Posterior cingulate gyrus (tissue), 11 donors: ENCODE measurements at places on chromosomes 1 and 21.

DNA sequence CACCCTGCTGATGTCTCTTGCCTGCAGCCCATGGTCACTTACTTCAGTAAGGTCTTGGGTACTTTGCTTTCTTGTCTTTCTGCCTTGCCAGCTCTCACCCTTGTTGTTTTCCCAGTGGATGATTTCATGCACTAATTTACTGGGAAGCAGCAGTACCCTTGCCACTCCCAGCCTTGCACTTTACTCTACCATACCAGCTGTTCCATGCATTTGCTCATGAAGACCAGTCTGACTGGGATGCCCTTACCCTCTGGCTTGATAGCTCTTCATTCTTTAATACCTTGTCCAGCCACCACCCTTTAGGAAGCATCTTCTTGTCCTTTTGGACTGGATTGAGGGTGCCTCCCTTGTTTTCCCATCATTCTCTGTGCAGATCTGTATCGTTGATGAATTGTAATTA is 28.3 kb downstream of the CDC14A start:
- no peak for DNase-seq

DNA sequence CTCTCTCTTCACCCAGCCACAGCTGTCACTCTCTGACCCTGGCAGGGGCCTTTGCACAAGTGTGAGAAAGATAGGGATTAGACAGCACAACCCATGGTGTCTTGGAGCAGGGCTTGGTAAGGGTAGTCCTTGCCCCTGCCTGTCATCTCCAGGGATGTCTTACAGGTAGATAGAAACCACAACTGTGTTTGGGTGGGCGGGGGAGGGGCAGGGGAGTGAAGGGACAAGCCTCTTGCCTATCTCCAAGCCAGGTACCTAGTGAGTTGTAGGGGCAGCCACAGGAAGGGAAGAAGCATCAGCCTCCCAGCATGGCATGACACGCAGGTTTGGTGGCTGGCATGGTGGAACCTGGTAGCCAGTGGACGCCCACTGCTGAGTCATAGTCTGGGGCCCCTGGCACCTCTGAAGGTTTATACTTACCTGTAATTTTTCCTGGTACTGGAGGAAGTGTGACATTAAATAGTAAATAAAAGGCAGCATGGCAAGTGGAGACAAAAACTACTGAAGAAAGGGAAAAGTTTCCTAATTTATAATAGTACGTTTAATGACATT is 97.5 kb downstream of the CLEC20A start:
- DNase-seq, result no peak

GRCh38 chr1:89918127-89918793 is 76.7 kb upstream of the ZNF326 start:
- no peak for DNase-seq

GRCh38 chr21:33544451-33545195 is 1.8 kb downstream of the SON start:
- no peak for DNase-seq

DNA sequence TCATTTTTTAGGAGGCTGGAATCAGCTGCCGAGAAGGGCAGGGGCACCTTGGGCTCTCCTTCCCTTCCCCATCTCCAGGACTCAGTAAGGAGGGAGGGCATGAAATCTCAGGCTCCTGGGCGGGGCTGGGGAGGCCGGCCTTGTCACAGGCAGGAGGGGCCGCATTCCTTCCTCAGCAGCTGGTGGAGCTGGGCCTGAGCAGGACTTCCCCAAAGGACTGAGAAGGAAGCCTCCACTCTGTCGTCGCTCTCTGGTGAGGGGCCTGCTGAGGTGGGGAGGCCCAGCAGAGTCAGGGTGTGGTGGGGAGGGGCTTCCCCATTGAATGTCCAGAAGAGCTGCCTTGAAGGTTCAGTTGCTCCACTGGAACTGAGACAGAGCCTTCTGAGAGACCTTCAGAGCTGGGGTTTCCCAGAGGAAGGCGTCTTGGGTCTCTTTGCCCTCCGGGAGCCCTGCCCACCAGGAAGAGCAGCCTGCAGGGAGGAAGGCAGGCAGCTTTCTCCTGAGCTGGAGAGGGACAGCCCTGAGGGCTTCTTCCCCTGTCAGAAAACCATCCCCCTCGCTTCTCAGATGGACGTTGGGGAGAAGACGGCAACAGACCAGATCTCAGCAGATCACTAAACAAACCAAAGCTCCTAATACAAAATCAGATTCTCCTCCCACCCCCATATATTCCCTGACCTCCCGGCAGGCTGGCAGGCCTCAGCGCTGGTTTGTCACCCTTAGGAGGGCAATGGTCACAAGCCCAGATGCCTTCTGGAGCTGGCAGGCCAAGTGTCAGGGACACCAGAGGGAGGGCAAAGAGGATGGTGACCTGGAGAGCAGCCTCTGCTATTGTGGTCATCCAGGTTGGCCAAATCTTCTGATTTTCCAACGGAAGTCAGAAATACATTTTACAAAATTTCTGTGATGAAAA is 10.7 kb downstream of the KCNA10 start:
- DNase-seq, result peak; percentile 53
